ENCODE measurements at places on chromosomes 6 and 20. TPM values are rescaled to one million over a fixed set of nuclear protein-coding genes. Genes with fewer than 3 reads are reported as not detected.

Gene IPCEF1
- total RNA-seq: not detected

Gene MCCD1
- not detected for total RNA-seq

Gene ASIP
- total RNA-seq: not detected

Gene HMGCLL1
- total RNA-seq: not detected

Gene FITM2
- 9.6 TPM for total RNA-seq

Gene SNRNP48
- total RNA-seq: 16.6 TPM

Gene SHLD1
- total RNA-seq: 0.74 TPM

Gene SEMG1
- not detected for total RNA-seq

Gene COL20A1
- total RNA-seq: 0.05 TPM

Gene PABPC1L
- total RNA-seq: 19.2 TPM

Gene DNAAF9
- total RNA-seq: 18.4 TPM

Gene SCP2D1
- not detected for total RNA-seq

Gene HCK
- not detected for total RNA-seq

Gene NKAIN4
- not detected for total RNA-seq

Gene SIM1
- not detected for total RNA-seq

Gene TLDC2
- total RNA-seq: 0.30 TPM

Gene CALHM4
- not detected for total RNA-seq

Gene SLC22A1
- total RNA-seq: 1.4 TPM

Gene HAO1
- not detected for total RNA-seq

Gene AIF1
- total RNA-seq: not detected

Gene HDGFL1
- total RNA-seq: not detected

Gene C20orf141
- not detected for total RNA-seq

Gene FAM184A
- 0.18 TPM for total RNA-seq

Gene LTB
- total RNA-seq: not detected

Gene CLPSL2
- total RNA-seq: not detected

Gene FKBP1C
- 0.46 TPM for total RNA-seq

Gene C20orf204
- 0.88 TPM for total RNA-seq

Gene RIMS1
- total RNA-seq: 0.89 TPM

Gene TCFL5
- total RNA-seq: 20.1 TPM

Gene OPRM1
- not detected for total RNA-seq

Gene SNAP25
- 5.6 TPM for total RNA-seq

Gene APOBEC2
- not detected for total RNA-seq

Gene SYCP2
- 0.32 TPM for total RNA-seq

Data from smooth muscle cell of the umbilical artery (primary cell).